ENCODE measurements at places on chromosomes 13 and 19.

GRCh38 chr19:21824679-21825078, 11.3 kb downstream of the ZNF43 start:
- DNase-seq: no peak

- no peak for DNase-seq
These were observed 146.3 kb upstream of the ZNF536 start for GRCh38 chr19:30225676-30226463.

DNA sequence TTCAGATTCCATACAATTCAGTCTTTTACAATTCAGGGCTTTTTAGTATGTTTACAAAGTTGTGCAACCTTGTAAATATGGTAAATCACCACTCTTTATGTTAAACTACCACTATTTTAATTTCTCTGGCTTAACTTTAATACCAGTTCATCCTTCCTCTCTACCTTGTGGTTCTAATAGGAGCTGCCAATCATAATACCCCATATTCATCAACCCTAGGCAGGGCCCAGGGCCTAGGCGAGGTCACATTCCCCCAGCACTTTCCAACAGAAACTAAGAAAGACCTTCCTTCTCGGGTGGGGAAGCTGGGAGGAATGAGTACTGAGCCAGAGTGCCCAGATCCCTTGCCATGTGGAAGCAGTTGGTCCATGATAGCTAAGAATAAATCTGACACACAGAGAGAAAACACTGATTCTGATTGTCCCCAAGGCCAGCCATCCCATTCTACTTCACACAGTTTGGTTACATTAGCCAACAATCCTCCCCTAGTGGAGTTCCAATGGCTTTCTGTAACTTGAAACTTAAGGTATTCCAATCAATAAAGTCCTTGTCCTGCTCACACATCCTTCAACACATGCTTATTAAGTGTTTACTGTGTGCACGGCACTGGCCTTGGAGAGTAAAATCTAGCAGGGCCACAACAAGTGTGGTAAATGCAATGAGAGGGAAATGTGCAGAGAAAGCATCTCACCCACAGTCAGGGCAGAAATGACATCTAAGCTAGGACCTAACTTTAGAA, 76.8 kb downstream of the NUFIP1 start:
- no peak for DNase-seq

DNA sequence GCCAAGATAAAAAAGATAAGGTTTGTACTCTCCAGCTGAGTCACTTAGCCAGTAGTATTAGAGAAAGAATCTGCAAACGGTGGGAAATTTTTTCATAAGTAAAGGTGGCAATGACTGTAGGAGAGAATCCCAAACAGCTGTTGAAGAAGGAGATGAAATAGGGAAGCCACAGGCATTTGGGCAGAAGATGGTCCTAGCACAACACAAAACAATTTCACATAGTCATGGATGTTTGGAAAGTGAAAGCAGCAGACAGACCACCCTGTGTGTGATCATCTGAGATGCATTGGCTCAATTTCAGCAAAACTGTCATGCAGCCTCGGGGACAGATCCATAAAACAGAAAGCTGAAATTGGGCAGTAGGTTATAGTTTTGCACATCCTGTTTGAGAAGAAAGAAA, 2832.4 kb downstream of the PCDH9 start:
- DNase-seq: no peak

DNA sequence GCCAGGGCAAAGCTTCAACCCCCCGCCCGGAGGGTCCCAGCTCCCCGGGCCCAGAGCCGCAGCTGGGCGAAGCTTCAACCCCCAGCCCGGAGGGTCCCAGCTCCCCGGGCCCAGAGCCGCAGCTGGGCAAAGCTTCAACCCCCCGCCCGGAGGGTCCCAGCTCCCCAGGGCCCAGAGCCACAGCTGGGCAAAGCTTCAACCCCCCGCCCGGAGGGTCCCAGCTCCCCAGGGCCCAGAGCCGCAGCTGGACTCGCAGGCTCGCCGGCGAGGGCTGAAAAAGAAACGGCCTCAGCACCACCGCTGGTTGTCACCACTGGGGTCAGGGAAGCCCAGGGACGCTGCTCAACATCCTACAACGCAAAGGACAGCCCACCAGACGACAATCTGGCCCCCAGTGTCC, 5.2 kb downstream of the REXO1 start:
- DNase-seq: no peak

- no peak for DNase-seq
These were observed 1829.0 kb upstream of the MIR17HG start for GRCh38 chr13:89518289-89519077.

DNA sequence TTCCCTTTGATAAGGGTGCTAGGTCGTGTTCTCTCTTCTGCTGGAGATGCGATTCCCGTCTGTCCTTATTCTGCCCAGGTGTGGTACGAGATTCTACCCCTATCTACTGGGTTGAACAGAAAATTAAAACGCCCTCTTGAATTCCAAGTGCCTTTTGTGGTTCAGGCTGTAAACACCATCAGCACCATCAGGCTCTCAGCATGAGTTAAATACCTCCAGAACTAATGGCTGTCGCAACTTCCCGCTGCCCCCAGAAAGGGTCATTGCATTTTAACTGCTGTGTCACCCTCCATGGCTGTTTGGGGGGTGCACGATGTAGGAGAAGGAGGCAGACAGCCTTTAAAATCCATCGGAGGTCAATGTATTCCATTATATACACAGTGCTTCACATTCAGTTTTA, 177.4 kb downstream of the OXGR1 start:
- DNase-seq: no peak

GRCh38 chr19:44577566-44577874, 35.8 kb upstream of the IGSF23 start:
- DNase-seq: no peak

- DNase-seq: peak; percentile 79
These were observed 16.1 kb downstream of the ZNF816 start for GRCh38 chr19:52946322-52947310.

DNA sequence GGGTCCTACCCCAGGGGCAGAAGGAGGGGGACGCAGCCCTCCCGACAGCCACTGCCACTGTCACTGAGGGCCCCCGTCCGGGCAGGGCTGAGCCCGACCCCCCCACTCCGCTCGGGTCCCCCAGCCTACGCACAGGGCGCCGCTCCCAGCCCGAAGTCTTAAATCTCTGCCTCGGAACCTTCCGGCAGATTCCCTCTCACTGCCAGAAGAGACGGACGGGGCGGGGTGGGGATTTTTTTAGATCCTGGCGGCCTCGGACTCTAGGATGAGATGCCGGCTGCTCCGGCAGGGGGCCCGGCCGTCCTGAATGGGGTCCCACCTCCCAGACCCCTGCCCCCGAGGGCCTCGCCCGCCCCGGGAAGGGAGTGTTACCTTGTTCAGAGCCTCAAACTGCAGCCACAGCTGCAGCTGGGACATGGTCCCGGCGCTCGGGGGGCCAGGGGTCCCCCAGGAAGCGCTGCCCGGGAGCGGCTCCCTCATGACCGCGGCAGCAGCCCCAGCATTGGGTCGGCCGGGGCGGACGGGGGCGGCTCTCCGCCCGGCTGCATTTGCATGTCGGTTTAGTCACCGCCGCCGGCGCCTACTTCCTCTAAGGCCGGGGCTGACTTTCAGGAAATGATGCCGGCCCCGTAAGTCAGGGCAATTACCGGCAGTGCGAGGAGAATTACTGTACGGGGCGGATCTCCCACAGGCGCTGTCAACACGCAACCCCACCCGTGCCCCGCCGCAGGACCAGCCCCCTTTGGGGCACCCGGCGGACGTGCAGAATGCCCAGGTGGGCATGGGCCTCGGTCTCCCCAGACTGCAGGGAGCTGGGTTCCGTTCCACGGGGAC, 28.1 kb downstream of the GPX4 start:
- DNase-seq: peak; percentile 12

- DNase-seq: no peak
These were observed at the start of gene LGI4 for GRCh38 chr19:35134601-35135242. Gene LGI4, minus strand, starts transcription at chr19:35135059. Its CDS starts 379 bp downstream, at chr19:35134680.

DNA sequence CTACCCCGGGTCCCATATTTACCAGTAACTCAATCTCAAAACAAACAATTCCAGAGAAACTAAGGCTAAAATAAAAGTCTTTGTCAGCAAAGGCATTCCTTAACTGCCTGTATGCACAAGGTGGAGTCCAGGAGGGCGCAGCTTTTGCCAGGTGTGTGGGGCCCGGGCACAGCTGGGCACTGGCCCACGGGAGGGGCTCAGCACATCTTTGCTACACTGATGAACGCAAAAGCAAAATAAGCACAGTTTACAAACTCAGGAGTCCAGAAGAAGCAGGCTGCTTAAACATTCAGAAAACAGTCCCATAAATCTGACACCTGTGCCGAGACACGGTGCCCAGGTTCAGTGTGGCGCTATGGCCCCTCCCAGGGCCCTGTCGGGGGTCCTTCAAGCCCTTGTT, 70.8 kb downstream of the SLC7A1 start:
- no peak for DNase-seq

- peak; percentile 98 for DNase-seq
These were observed at the start of gene ABHD13 for GRCh38 chr13:108218044-108218974. Gene ABHD13, plus strand, starts transcription at chr13:108218392. Its CDS starts 10,827 bp downstream, at chr13:108229219.

DNA sequence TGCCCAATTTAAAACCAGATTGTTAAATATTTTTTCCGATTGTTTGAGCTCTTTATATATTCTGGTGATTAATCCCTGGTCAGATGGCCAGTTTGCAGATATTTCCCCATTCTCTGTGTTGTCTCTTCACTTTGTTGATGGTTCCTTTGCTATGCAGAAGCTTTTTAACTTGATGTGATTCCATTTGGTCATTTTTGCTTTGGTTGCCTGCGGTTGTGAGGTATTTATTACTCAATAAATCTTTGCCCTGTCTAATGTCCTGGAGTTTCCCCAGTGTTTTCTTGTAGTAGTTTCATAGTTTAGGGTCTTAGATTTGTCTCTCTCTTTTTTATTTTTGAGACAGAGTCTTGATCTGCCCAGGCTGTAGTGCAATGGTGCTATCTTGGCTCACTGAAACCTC, 23.8 kb upstream of the LMO7 start:
- no peak for DNase-seq

DNA sequence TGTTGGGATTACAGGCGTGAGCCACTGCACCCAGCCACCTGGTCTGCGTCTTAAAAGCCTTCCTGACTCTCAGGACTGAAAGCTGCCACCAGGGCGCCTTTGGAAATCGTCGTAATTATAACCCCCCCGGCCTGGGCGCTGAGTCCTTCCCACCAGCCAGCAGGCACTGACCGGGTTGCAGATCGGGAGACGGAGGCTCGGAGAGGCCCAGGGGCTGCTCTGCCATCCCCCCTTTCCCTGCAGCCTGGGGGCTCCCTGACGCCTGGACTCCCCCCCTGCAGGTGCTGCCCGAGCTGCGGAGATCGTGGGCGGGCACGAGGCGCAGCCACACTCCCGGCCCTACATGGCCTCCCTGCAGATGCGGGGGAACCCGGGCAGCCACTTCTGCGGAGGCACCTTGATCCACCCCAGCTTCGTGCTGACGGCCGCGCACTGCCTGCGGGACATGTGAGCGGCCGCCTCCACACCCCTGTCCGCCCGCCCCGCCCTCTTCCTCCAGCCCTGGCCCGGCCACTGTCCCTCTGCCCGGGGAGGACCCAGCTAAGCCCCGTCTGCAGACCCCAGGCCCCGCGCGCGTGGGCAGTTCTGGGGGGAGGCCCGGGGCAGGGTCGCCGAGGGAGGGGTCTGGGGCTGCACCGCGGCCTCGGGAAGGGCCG, 2.5 kb downstream of the PRTN3 start:
- no peak for DNase-seq
